ENCODE measurements at places on chromosomes 16 and 17. TPM values are rescaled to one million over a fixed set of nuclear protein-coding genes. Genes with fewer than 3 reads are reported as not detected.

ABCC3 gene
- total RNA-seq, result 0.34 TPM

SSTR5 gene
- not detected for total RNA-seq

RND2 gene
- total RNA-seq, result 1.8 TPM

RNF227 gene
- 2.1 TPM for total RNA-seq

GUCY2D gene
- not detected for total RNA-seq

TBX21 gene
- 0.18 TPM for total RNA-seq

SETD1A gene
- 36.0 TPM for total RNA-seq

CCDC144A gene
- 0.71 TPM for total RNA-seq

KRT24 gene
- not detected for total RNA-seq

PYDC1 gene
- total RNA-seq, result not detected

FBXW10 gene
- not detected for total RNA-seq

ANKFN1 gene
- 0.13 TPM for total RNA-seq

GNG13 gene
- not detected for total RNA-seq

KRT20 gene
- 0.44 TPM for total RNA-seq

RSPRY1 gene
- total RNA-seq, result 20.8 TPM

GPR179 gene
- not detected for total RNA-seq

LMF1 gene
- total RNA-seq, result 1.5 TPM

ZP2 gene
- not detected for total RNA-seq

C1QBP gene
- 433 TPM for total RNA-seq

TP53TG3F gene
- total RNA-seq, result 0.84 TPM

ALDH3A1 gene
- not detected for total RNA-seq

CYB561 gene
- 30.8 TPM for total RNA-seq

CMIP gene
- 82.5 TPM for total RNA-seq

CAMTA2 gene
- total RNA-seq, result 25.1 TPM

KRTAP4-4 gene
- not detected for total RNA-seq

ALOXE3 gene
- not detected for total RNA-seq

All from K562 (cell line).